Ovary (tissue), 10 donors: ENCODE measurements at places on chromosomes 13 and 19. TPM values are rescaled to one million over a fixed set of nuclear protein-coding genes. Genes with fewer than 3 reads are reported as not detected.

NAXD gene
- total RNA-seq = 66.1 TPM

KLHL1 gene
- not detected for total RNA-seq

DNA sequence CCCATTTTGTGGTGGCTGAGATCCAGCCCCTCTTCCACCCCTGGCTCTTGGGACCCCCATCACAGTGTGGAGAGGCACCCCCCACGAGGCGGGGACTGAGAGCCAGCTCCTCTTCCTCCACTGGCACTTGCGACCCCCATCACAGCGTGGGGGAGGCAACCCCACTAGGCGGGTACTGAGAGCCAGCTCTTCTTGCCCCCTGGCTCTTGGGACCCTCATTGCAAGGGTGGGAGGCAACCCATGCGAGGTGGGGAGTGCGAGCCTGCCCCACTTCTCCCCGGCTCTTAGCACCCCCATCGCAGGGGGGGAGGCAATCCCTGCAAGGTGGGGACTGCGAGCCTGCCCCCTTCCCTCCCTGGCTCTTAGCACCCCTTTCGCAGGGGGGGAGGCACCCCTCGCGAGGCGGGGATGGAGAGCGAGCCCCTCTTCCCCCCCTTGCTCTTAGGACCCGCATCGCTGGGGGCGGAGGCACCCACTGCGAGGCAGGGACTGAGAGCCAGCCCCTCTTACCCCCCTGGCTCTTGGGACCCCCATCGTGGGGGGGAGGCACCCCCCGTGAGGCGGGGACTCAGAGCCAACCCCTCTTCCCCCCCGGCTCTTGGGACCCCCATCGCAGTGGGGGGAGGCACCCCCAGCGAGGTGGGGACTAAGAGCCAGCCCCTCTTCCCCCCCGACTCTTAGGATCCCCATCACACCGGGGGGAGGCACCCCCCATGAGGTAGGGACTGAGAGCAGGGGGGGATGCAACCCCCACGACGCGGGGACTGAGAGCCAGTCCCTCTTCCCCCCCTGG, 364.6 kb upstream of the SPRY2 start:
- no peak overlapping the region for H3K4me3 ChIP-seq
- H3K27ac ChIP-seq = no peak overlapping the region

CGB1 gene
- total RNA-seq = not detected

DNA sequence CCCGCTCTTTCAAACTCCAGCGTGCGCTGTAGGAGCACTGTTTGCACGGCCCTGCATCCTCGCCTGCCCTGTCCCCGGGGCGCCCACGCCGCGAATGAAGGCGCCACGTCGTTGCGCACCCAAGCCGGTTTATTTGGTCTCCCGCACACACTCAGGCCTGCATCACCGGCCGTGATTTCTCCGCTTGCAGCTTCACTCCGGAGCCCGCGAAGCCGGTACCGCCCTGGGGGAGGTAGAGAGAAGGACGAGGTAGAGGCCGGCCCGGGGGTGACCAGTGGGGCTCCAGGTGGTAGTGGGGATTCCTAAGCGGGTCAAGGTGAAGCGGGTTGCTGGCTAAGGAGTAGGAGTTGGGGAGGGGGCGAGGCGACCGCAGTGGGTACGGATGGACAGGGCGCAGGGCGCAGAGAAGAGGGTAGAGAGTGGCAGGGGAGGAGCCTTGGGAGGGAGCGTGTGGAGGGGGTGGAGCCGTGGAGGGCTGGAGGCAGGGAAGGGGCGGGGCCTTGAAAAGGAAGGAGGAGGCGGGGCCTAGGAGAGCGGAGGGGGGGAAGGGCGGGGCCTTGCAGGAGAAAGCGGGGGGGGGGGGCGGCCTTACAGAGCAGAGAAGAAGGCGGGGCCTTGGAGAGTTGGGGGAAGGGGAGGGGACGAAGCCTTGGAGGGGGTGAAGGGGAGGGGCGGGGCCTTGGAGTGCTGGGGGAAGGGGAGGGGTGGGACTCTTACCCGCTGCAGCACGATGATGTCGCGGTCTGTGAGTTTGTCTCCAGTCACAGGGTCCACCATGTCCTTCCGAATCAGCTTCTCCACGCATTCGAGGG, 24.6 kb downstream of the NOSIP start:
- H3K4me3 ChIP-seq = no peak overlapping the region
- H3K36me3 ChIP-seq = no peaks in the 10 kb centered on the region
- DNase-seq = peak; percentile 82
- no peak overlapping the region for H3K27ac ChIP-seq
- H3K4me1 ChIP-seq = peaks cover 2% of the 10 kb centered on the region
- no peaks in the 10 kb centered on the region for H3K27me3 ChIP-seq

- H3K27ac ChIP-seq = no peak overlapping the region
- no peaks in the 10 kb centered on the region for H3K36me3 ChIP-seq
- DNase-seq = no peak
- peaks cover 9% of the 10 kb centered on the region for H3K4me1 ChIP-seq
Observed at GRCh38 chr19:55673465-55673864, 1.6 kb upstream of the EPN1 start.

DNA sequence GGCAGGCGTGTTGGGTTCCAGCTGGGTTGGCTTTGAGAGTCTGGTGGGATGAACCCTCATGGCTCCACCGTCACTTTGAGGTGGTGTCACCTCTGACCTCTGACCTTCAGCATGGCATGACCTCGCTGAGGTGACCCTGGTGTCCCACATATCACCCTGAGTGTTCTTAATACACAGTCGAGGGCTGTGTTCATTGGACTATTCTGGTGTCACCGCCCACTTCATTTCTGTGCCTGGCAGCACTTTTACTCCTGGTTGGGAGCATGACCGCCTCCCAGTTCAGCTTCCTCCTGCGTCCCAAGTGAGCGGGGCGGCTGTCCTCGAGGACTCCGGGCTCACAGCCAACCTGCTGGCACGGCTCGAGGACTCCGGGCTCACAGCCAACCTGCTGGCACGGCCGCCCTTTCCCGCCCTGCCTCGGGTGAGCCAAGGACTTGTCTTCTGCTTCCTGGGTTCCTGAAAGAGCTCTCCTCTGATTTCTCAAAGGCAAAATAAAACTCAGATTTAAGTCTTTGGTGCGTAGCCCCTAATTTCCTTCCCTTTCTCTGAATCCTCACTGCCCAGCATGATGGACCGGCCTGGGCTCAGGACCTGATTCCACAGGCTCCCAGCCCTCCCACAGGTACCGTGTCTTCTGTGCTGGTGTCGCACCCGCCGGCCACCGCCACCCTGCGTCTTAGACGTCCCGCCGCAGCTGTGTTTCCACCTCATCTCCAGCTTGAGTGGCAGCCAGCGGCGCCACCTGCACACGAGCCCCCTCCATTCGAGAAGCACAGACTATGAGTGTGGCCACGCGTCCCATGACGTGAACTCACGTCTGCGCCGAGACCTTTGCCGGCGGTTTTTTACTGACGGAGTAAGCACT, 10.4 kb downstream of the ATP4B start:
- no peak overlapping the region for H3K27ac ChIP-seq
- no peak overlapping the region for H3K4me3 ChIP-seq
- peaks cover 12% of the 10 kb centered on the region for H3K4me1 ChIP-seq
- no peaks in the 10 kb centered on the region for H3K27me3 ChIP-seq
- peak; percentile 45 for DNase-seq
- no peaks in the 10 kb centered on the region for H3K36me3 ChIP-seq

NCR1 gene
- not detected for total RNA-seq

CCDC9 gene
- 41.8 TPM for total RNA-seq

GRCh38 chr13:60757501-60758215, 360.6 kb downstream of the TDRD3 start:
- no peaks in the 10 kb centered on the region for H3K36me3 ChIP-seq
- H3K27ac ChIP-seq = no peak overlapping the region
- no peak for DNase-seq
- no peaks in the 10 kb centered on the region for H3K4me1 ChIP-seq
- H3K27me3 ChIP-seq = no peaks in the 10 kb centered on the region

DNA sequence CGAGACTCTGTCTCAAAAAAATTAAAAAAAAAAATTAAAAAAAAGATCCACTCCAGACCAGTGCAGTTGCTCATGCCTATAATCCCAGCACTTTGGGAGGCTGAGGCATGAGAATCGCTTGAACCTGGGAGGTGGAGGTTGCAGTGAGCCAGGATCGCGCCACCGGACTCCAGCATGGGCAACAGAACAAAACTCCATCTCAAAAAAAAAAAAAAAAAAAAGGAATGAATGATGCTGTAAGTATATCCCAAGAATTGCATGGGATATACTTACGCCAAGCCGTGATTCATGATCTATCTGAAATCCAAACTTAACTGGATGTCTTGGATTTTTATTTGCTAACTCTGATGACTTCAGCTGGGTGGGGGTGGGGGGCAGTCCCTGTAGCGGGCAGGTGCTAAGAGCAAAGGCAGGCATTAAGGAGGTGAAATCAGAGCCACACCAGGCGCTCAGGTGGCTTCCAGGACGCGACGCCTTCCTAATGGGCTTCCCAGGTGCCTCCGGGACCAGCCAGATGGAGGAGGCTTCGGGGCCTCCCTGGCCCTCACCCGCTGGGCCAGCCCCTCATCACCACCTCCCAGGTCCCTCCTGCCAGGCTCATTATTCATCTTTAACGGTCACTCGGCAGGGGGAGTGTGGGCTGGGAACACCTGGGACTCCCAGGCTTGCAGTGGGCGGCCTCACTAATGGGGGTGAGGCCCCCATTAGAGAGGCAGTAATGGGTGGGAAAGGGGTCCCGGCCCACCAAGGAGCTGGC, 11.4 kb upstream of the FUT5 start:
- no peak overlapping the region for H3K4me3 ChIP-seq
- H3K27ac ChIP-seq = no peak overlapping the region
- no peaks in the 10 kb centered on the region for H3K36me3 ChIP-seq
- no peaks in the 10 kb centered on the region for H3K27me3 ChIP-seq
- DNase-seq = no peak
- H3K4me1 ChIP-seq = peaks cover 1% of the 10 kb centered on the region

SLC17A7 gene
- total RNA-seq = 0.17 TPM

DNA sequence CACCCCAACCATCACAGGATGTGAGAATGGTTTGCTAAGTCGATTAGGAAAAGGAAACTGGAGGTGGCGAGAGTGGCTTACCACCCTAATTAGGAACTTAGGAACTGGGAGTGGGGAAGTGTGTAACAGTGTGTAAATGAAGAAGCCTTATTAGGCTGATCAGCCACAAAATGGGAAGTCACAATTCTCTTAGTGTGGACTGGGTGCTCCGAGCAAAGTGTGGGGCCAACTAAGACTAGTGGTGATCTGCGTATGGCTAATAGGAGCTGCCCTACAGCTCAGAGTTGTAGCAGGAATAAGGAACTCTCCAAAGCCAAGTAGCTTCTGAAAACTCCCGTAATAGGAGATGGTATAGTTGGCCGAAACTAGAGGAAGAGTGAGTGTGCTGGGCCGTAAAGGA, 7.6 kb downstream of the SIGLEC11 start:
- H3K27ac ChIP-seq = peak overlapping the region; percentile 41
- H3K4me3 ChIP-seq = no peak overlapping the region
- peaks cover 40% of the 10 kb centered on the region for H3K4me1 ChIP-seq
- H3K36me3 ChIP-seq = no peaks in the 10 kb centered on the region
- no peaks in the 10 kb centered on the region for H3K27me3 ChIP-seq

DNA sequence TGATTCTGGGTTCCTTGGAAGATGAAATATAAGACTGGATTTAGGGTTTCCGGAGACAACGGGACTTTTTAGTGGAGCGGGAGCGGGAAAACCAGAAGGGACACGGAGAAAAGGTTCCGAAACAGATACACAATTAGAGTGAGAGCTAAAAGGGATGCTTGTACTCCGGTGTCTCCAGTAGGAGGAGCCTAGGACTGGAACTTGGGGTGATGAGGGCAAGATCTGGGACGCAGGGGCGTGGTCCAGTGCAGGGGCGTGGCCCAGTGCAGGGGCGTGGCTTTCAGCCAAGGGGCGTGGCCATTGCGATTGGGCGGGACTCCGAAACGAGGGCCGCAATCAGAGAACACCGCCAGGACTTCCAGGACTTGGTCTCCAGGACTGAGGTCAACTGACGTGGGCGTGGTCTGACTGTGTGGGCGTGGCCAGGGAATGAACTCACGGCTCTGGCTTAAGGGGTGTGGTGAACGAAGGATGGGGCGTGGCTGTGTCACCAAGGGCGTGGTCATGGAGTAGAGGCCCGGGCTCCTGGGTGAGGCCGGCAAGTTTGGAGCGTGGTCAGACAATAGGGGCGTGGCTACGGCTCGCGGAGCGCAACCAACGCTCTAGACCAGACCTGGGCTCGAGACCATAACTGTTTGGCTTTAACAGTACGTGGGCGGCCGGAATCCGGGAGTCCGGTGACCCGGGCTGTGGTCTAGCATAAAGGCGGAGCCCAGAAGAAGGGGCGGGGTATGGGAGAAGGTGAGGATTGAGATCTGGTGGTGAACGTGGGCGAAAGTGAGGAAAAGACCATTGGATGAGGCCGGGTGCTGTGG, at the start of gene DKKL1:
TSS of gene DKKL1 (plus strand) at position 610 of the 815 bp plus-strand sequence. CDS start at position 732, 122 bp downstream.
- peak within 1 kb of the TSS; percentile 88 for H3K27ac ChIP-seq
- no peaks in the 10 kb centered on the region for H3K4me1 ChIP-seq
- peak; percentile 100 for DNase-seq
- H3K36me3 ChIP-seq = no peaks in the 10 kb centered on the region
- H3K4me3 ChIP-seq = peak within 1 kb of the TSS; percentile 53

GRCh38 chr13:106299621-106300020, 235.8 kb downstream of the EFNB2 start:
- no peak for DNase-seq
- no peak overlapping the region for H3K27ac ChIP-seq
- no peaks in the 10 kb centered on the region for H3K27me3 ChIP-seq
- H3K4me3 ChIP-seq = no peak overlapping the region
- no peaks in the 10 kb centered on the region for H3K36me3 ChIP-seq

DNA sequence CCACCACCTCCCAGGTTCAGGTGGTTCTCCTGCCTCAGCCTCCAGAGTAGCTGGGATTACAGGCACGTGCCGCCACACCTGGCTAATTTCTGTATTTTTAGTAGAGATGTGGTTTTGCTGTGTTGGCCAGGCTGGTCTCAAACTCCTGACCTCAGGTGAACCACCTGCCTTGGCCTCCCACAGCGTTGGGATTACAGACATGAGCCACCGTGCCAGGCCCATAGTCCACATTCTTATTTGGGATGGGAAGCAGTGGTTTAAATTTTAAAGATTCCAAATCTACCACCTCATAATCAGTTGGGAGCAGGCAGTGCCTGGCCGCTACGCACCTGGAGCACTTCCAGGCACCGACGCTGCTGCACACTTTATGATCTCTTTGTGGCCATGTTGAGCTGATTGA, 160.6 kb upstream of the SOX1 start:
- no peak overlapping the region for H3K4me3 ChIP-seq
- no peak for DNase-seq
- no peak overlapping the region for H3K27ac ChIP-seq

DNA sequence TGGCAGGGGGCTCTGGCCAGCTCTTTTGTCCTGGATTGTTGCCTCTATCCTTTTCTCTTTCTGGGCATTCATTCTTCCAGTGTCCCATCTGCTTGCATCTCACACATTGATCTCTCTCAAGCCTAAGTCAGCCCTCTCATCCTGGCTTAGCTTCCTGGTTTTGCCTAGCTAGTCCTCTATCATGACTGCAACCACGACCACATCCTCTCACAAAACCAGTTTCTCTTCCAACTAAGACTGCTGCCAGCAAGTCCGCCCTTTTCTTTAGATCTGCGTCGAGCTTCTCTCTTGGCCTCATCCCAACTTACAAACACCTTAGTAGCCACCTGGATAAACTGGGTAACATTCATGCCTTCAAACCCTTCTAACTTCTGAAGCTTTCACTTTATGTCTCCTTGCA, 212.2 kb upstream of the HTR2A start:
- no peak for DNase-seq
- H3K27ac ChIP-seq = no peak overlapping the region
- H3K4me1 ChIP-seq = no peaks in the 10 kb centered on the region
- no peaks in the 10 kb centered on the region for H3K36me3 ChIP-seq

PTGIR gene
- total RNA-seq = 0.71 TPM

GRCh38 chr13:113034451-113035212, 65.6 kb downstream of the MCF2L start:
- H3K4me3 ChIP-seq = no peak overlapping the region
- H3K4me1 ChIP-seq = peaks cover 2% of the 10 kb centered on the region
- no peaks in the 10 kb centered on the region for H3K36me3 ChIP-seq
- no peak overlapping the region for H3K27ac ChIP-seq
- H3K27me3 ChIP-seq = no peaks in the 10 kb centered on the region
